ENCODE measurements at places on chromosomes 7 and 10.
A peak's percentile ranks its signal among the peaks of the same experiment; 100 is the strongest.

GRCh38 chr7:44787041-44787440, 9.4 kb upstream of the PPIA start:
- DNase-seq, result no peak

DNA sequence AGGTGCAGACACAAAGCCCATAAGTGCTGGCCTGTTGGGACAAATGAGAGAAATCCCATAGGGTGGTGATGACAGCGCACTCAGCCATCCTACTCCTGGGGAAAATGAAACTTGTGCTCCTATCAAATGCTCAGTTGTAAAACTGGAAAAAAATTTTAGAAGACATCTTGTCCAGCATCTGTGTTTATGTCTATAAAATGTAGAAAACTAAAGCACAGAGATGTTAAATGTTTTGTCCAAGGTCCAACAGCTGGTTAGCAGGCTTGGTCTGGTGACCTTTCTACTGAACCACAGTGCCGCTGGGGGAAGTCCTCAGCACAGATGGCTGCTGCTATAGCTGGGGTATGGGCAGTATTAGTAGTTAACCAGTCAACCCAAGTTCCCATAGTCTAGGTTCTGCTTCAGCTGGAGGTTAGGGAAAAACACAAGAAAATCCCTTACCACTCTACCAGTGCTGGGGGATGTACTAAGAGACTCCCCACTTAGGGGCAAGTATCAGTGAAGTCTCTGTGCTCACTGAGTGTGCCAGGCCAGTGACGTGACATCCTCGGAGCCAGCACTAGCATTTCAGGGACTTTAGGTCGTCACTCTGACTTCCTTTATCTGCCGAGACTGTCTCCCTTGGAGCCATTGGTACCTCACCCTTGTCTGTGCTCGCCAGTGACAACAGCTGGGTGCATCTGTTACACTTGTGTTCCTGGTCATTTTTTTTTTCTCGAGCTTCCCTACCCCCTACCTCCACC, 1.9 kb downstream of the TSPAN33 start:
- DNase-seq, result no peak

GRCh38 chr10:129694184-129694583, 227.1 kb downstream of the MGMT start:
- no peak for DNase-seq

- DNase-seq, result no peak
These were observed 1.5 kb upstream of the DLX5 start for GRCh38 chr7:97025983-97026714.

- no peak for DNase-seq
These were observed 985.1 kb downstream of the SORCS1 start for GRCh38 chr10:106179430-106179829.

- DNase-seq, result no peak
These were observed 234.0 kb upstream of the SP4 start for GRCh38 chr7:21193895-21194294.

- no peak for DNase-seq
These were observed 2.4 kb upstream of the NKX6-2 start for GRCh38 chr10:132788180-132788830.

DNA sequence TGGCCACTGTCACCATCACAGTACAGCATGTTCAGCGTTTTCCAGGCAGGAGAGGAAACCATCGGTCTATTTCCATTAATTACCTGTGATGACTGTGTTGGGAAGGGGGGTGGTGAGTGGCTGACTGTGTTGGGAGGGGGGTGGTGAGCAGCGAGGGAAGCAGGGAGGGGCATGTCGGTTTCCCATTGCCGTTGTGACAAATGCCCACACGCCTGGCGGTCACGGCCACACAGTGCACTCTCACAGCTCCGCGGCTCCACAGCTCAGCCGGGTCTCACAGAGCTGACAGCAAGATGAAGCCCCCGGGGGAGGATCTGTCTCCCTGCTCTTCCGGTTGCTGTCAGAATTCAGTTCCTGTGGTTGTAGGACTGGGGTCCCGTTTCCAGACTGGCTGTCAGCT, 39.0 kb downstream of the AP5Z1 start:
- no peak for DNase-seq

DNA sequence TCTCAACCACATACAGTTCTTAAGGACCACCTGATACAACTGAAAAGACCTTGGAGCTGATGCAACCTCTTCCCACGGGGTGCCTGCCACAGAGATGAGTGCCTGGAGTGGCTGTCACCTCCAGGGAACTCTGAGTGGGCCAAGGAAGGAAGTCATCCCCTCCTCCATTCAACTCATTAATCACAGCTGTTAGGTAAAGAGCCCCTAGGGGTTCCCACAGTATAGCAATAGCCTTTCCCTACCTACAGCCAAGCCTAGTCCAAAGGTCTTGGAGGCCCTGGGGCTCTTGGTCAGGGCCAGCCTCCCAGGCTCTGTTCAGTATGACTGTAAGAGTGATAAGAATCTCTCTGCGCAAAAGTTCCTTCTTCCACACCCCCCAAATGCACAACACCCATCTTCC, 70.4 kb upstream of the NFE2L3 start:
- no peak for DNase-seq

DNA sequence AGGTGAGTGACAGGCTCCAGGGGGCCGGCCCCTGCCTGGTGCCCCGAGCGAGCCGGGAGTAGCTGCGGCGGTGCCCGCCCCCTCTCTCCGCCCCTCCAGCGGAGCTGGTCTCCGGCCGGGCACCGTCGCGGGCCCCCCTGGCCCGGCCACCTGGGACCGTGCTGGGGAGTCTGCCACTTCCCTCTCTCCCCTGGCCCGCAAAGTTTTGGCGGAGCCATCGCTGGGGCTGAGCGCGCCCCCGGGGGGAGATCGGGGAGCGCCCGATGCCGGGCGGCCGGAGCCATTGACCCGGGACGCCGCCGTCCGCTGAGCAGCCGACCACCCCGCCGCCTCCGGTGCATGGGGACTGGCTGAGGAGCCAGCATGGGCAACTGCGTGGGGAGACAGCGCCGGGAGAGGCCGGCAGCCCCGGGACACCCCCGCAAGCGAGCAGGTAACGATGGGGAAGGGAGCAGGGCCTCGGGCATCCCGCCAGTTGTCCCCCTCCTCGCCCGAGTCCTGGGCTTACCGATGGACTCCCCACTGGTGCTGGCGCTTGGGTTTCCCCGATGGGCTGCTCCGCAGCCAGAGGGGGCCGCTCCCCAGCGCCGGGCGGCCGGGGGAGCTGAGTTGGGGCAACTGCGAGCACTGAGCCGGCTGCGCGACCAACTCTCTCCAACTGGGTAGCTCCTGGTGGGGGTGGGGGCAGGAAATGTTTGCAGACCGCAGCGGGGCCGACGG, at the start of gene UBTD1:
Gene UBTD1 (plus strand): TSS at position 84 of the 720 bp plus-strand sequence. CDS start 280 bp downstream, at position 364.
- DNase-seq, result no peak

GRCh38 chr7:4849390-4849789, 12.4 kb downstream of the PAPOLB start:
- no peak for DNase-seq

DNA sequence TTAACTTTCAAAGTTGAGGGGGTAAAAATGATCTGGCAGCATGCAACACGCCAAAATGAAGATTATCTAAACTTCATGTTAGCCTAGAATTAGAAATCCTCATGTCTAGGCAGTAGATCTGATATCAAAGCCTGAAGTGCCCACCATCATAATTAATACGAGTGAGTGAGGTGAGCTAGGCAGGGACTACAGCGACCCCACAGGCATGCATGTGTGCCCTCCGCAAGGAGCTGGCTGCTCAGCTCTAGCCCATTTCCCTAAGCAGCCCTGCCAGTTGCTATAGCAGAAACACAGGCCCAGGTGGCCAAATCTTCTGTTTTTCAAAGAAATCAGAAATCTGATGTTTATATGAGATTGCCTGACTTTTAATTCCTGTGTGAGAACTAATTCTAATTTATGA, 93.1 kb upstream of the IFRD1 start:
- no peak for DNase-seq

DNA sequence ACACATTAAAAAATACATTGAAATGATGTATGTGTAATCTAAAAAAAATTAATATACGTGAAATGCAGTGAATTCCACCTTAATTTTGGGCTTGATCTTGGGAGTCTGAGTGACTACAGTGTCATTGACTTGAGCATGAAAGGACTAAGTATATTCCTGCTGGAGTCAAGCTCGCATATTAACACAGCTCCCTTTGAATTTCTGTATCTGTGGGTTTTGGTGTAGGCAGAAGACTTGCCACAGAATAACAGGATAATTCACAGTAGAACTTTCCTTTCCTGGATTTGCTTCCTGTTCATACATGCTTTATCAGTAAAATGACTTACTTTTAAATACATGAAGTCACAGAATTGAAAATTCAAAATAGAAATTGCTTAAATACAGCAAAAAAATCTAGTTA, 55.3 kb downstream of the PPP1R9A start:
- DNase-seq, result no peak

DNA sequence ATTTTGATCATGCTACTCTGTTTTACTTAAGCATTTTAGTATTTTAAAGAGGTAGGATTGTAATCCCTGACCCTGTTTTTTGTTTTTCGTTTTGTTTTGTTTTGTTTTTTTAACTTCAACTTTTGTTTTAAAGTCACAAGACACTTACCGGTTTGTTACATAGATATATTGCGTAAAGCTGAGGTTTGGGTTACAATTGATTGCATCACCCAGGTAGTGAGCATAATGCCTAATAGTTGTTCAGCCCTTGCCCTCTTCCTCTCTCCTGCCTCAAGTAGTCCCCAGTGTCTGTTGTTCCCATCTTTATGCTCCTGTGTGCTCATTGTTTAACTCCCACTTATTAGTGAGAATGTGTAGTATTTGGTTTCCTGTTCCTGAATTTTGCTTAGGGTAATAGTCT, 93.1 kb upstream of the TEX47 start:
- DNase-seq, result no peak

- peak; percentile 13 for DNase-seq
These were observed 32.7 kb upstream of the VSIR start for GRCh38 chr10:71805776-71806703.

GRCh38 chr7:12596225-12596790, 25.8 kb downstream of the SCIN start:
- DNase-seq, result no peak

GRCh38 chr7:70470746-70471145, 661.2 kb upstream of the GALNT17 start:
- no peak for DNase-seq

GRCh38 chr10:64196638-64197315, 675.6 kb downstream of the REEP3 start:
- DNase-seq, result no peak

DNA sequence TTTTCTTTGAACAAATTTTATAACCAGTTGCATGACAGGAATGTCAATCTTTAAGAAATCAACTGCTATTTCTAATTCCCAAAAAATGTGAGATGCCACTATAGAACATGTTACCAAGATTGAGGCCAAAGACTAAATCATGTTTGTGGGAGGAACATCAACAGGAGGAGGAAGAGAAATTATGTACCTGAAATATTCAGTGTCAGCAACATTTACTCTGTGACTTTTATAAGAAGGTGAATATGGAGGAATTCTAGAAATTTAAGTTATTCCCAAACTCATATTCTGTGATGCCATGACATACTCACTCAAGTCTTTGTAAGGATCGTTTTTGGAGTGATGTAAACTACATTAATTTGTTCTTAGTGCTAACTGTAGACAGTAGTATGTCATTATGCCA, 408.4 kb downstream of the SH2D4B start:
- DNase-seq, result no peak

All from hematopoietic multipotent progenitor cell treated with erythropoietin and hydrocortisone succinate and interleukin-3 and kit ligand, for 15 days (in vitro differentiated cells).